GF-D8 (cell line): ENCODE measurements at places on chromosomes 7 and 10.

- DNase-seq: peak; percentile 47
Measured at GRCh38 chr7:157273208-157274093, 63.4 kb upstream of the DNAJB6 start.

GRCh38 chr7:13980474-13980873 lies 9.0 kb downstream of the ETV1 start:
- DNase-seq: no peak

DNA sequence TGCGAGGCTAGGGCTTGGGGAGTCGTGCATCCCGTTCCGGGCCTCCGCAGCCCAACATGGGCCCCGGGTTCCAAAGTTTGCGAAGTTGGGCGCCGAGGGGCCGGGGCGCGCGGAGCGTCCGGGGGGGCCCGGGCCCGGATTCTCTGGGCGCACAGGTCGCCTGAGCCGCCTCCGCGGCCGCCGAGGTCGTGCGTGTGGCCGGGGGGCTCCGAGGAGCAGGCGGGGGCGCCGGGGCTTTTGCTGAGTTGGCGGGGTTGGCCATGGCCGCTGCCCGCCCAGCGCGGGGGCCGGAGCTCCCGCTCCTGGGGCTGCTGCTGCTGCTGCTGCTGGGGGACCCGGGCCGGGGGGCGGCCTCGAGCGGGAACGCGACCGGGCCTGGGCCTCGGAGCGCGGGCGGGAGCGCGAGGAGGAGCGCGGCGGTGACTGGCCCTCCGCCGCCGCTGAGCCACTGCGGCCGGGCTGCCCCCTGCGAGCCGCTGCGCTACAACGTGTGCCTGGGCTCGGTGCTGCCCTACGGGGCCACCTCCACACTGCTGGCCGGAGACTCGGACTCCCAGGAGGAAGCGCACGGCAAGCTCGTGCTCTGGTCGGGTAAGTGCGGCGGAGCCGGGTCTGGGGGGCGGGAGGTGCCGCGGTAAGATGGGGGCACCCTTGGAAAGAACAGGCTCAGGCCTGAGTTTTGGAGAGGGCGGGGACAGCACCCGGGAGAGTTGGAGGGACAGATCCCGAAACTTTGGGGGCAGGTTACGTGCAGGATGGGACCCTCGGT lies 643 bp downstream of the SMO start:
- DNase-seq: no peak

DNA sequence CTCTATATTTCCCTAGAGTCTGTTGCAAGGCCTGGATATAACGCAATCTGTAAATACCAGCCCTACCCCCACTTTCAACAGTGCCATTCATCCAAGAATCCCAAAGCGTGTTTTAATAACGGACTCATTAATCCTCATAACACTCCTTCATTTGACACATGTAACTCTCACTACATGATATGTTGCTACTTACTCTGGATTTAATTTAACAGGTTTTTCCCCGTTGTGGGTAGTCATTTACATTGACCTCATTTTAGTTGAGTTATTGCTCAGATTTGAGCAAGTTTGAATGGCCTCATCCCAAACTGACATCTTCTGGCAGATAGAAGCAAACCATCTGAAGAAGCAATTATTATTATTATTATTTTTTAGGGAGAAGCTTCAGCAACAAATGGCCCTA lies 125.4 kb upstream of the NPVF start:
- DNase-seq: no peak

- DNase-seq: no peak
Measured at GRCh38 chr10:122091722-122092121, 102.8 kb downstream of the TACC2 start.

DNA sequence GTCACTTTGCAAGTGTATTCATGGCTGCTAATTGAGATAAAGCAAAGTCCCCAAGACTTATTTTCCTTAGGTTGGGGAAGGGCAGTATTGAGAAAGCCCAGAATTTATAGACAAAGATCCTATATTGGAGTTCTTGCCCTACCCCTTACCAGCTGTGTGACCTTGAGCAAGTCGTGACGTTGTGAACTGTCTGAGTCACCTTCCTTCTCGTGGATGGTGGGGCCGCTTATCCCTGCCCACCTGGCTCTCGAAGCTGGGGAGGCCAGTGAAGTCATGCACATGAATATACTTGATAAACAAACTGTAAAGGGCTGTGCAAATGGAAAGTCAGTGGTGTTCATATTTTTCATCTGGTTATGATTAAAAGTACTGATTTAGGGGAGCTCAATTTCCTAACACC lies 127.4 kb downstream of the TACC2 start:
- DNase-seq: peak; percentile 9

DNA sequence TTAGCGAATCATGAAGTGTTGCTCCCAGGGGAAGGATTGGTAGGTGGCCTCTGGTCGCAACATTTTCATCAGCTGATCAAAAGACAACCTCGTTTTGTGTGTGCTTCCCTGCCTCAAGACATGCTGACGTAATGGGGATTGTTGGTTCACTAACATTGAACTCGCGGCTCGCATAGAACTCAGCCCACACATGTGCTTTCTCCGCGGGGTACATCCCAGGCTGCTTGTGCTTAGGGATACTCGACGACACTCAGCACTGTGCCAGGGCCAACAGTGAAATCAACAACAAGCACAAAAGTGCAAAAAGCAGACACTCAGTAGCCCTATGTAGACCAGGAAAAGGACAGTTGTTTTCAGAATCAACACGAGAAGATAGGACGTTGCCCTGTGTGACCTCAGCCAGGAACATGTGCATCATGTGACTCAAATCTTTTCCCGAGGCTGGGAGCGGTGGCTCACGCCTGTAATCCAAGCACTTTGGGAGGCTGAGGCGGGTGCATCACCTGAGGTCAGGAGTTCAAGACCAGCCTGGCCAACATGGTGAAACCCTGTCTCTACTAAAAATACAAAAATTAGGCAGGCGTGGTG lies 20.8 kb downstream of the WIPI2 start:
- no peak for DNase-seq

DNA sequence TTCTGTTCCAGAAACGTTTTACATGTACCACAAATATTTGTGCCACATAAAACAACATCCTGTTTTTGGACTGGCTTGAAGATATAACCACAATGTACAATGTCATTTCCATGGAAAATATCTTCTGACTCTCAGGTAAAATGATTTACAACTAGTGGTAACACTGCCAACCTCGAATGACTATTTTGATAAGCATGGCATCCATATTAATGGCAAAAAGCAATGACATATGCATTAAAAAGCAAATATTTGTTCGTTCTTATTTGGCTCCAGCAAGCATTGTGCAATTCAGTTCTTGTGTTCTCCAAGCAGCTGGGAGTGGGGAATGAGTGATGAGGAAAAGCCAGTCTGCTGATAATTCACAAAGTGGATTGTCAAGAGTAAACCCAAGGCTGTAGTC lies 289.0 kb downstream of the PLXDC2 start:
- no peak for DNase-seq

DNA sequence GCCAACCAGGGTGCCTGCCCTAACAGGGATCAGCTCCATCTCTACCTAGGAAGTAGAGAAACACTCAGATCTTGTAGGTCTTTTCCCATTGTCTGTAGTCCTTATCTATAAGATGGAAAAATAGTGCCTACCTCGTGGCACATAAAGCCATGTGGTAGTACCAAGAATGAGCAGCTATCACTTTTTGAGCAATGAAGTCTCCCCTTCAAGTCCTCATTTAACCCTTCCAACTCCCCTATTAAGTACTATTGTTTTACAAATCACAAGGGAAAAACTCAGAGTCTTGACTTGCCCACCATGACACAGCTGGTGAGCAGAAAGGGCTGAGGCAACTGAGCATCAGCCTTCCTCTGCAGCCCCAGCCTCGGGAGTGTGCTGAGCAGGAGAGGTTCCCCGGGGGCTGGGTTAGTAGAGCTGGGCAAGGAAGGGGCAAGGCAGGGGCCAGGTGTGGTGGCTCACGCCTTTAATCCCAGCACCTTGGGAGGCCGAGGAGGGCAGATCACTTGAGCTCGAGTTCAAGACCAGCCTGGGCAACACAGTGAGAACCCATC lies 3.3 kb downstream of the FRAT2 start:
- no peak for DNase-seq

DNA sequence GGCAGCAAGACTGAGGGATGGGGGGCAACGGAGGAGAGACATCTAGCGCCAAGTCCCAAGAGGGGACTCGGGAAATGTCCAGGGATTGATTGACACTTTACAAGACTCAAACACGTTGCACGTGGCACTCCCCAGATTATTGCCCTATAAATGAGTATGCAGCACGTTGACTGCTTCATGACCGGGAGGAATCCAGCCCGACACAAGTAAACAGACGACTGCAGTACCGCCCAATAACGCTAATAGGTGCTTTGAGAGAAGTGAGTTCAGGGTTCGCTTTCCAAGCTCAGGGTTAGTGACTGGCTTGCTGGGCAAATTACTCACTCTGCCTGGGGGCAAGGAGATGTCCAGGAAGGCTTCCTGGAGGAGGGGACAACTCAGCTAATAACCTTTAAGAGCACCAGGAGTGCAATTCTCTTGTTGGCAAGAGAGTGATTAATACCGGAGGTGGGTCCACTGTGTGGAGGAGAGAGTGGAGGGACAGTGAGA lies 73.3 kb upstream of the MYL10 start:
- DNase-seq: no peak

- DNase-seq: no peak
Measured at GRCh38 chr10:82867056-82867455, 992.1 kb downstream of the NRG3 start.

DNA sequence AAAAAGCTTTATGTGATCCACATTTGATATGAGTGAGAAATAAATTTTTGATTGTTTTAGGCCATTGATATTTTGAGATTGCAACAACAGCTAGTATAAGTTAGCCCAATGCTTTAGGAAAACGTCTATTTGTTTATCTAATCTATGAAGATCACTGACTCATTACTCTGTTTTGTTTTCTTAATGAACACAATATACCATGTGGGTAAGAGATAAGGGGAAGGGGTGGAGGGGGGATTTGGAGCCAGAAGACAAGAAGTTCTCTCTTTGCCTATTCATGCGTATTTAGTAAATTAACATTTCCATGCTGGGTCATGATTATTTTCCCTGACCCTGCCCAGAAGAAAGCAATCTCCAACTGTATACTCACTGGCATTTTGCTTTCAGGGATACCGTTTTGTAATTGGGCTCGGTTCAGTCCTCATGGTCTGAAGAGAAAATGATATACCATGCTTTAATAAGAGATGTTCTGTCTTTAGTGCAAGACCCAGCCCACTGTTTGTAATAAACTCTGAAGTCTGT lies 359.5 kb upstream of the NPSR1 start:
- no peak for DNase-seq

DNA sequence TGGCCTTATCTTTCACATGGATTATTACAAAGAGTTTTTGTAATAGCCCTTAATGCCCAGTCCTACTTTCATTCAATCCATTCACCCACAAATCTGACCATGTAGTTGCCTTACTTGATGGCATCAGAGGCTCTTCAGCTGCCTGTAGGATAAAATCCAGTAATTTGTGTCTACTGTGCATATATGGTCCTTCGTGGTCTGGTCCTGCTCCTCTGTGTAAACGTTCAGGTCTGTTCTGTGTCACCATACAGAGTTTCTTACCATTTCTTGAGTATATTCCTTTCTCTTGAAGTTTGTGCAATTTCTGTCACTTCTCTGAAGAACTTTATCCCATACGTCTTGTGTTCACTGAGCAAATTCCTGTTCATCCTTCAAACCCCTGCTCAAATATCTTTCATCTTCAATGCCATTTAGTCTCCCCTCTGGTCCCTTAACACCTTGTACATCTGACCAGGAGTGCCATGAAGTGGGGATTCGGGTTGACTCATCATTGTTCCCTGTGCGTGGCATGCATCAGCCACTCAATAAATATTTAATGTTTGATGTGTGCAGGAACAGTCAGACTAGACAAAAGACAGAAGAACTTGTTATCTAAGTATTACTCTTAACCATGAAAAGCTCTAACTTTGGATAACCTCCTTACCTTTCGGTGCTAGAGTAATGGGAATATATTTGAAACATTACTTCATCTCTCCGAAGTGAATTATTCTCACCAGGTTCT lies 98.6 kb upstream of the RPA3 start:
- DNase-seq: no peak

DNA sequence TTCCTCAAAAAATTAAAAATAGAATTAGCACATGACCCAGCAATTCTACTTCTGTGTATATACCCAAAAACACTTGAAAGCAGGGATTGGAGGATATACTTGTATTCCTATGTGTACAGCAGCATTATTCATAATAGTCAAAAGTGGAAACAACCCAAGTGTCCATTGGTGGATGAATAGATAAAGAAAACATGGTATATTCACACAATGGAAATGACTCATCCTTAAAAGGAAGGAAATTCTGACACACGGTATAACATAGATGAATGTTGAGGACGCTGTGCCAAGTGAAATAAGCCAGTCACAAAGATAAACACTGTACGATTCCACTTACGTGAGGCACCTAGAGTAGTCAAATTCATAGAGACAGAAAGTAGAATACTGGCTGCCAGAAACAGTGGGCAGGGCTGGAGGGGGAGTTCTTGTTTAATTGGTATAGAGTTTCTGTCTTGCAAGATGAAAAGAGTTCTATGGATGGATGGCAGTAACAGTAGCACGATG lies 26.6 kb upstream of the KAT6B start:
- DNase-seq: no peak

DNA sequence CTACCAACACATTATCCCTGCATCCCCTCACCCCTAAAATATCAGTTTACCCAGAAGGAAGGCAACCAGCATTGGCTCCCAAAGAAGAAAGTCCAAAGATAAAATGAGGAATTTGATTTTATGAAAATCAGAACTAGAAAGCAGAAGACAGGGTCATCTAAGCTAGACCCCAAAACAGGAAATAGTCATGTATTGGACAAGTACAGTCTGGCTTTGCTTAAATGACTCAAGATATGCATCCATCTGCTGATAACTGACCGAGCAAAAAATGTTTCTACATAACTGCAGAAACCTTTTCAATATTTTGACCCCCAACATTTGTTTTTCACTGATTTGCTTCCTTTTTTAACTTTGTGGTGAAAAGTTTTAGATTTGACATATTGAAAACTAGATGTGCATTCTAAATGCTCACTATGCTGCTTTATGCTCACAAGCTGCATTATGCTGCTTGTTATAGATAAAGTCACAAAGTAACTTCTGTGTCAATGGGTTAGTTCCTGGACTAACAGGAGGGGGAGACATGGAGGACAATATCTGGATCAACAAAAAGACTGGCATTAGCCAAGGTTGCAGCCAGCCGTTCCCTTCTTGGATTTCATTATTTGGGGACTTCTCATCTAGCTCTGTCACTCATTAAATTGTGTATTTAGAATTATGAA lies 227.0 kb downstream of the INHBA start:
- DNase-seq: no peak
